Stimulated activated CD8-positive, alpha-beta memory T cell treated with anti-CD3 and anti-CD28 coated beads, Interleukin-2, amount 100 ng/mL, for 1 hour (primary cell): ENCODE measurements at places on chromosomes 16 and 17.

DNA sequence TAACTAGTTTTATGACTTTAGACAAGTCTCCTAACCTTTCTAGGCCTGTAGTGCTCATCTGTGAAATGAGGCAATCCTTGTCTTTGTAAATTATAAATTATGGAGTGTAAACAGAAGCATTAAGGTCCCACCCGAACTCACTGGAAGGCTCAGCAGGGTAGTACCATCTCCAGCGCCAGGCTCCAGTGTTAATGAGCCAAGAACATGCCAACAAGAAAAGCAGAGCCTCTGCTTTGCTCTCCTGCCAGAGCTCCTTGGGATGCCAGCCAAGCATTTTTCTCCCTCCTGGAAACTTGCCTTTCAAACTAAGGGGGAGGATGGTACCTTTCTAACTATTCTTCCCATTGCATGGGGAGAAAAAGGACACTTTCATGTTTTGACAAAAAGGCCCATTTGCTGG, 14.9 kb downstream of the LIMD2 start:
- DNase-seq = no peak

DNA sequence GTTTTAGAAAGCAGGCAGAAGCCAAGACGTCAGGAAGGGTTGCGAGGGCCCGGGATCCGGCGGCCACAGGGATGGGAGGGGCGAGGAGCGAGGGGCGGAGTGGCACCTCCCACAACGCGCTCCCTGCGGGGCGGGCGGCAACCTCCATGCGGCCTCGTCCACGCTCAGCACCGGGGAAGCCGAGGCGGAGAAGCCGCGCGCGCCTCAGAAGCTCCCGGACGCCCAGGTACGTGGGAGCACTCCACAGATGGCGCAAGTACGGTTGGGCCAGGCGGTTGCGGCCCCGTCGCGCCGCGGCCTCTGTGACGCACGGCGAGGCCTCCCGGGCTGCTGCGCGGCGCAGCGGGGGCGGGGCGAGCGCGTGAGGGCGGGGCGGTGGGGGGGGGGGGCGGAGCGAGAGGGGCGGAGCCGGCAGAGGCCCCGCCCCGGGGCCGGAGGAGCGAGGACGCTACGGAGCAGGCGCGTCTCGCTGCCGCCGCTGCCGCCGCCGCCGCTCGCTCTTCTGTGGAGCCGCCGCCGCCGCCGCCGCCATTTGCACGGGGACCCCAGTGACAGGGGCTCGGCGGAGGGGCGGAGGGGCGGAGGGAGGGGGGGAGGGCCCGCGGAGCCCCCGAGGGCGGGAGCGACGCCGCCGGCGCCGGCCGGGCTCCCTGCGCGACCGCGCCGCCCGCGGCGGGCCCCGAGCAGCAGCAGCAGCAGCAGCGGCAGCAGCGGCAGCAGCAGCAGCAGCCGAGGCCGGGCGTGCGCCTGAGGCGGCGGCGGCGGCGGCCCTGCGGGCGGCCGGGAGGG, at the start of gene TENT4B:
TSS of gene TENT4B (plus strand) at position 500 of the 789 bp plus-strand sequence. CDS start 316 bp downstream, outside the sequence.
- DNase-seq = peak; percentile 62

DNA sequence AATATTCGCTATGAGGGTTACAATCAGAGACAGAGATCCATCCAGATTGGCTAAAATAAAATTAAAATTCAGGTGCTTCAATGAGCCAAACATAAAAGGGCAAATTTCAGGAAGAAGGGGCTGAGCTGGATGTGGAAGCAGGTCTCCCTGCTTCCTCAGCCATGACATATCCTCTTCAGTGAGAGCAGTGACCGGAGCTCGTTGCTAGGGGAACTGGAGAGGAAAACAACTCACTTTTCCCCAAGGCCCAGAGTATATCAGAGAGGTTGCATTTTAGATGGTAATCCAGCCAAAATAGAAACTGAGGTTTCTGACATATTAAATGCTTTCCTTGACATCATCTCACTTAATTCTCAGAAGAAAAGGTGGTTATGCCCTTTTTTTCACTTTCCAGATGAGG, 503.5 kb downstream of the HS3ST4 start:
- no peak for DNase-seq

GRCh38 chr17:71200597-71200996, 920.2 kb upstream of the SOX9 start:
- no peak for DNase-seq

GRCh38 chr16:46687486-46687885, 1.5 kb downstream of the VPS35 start:
- no peak for DNase-seq

- no peak for DNase-seq
These were observed 13.5 kb downstream of the TMC6 start for GRCh38 chr17:78114831-78115723.

DNA sequence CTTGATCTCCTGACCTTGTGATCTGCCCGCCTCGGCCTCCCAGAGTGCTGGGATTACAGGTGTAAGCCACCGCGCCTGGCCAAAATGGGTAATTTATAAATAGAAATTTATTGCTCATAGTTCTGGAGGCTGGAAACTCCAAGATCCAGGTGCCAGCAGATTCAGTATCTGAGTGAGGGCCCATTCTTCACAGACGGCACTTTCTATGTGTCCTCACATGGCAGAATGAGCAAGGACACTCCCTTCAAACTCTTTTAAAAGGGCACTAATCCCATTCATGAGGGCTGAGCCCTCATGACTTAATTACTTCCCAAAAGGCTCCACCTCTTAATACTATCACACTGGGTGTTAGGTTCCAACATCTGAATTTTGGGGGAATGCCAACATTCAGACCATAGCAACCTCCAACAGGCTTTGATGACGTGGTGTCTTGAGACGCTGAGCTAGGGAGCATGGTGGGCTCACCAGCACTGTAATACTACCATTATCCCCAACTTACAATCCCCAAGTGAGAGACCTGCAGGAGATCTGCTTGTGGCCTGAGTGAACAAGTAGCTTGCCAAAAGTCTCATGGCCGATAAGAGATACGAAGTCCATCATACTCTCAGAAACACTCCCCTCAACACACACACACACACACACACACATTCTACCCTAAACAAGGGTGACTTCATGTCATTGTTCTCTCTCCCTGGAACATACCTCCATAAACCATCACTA, 8.5 kb downstream of the CMTM4 start:
- DNase-seq = no peak

DNA sequence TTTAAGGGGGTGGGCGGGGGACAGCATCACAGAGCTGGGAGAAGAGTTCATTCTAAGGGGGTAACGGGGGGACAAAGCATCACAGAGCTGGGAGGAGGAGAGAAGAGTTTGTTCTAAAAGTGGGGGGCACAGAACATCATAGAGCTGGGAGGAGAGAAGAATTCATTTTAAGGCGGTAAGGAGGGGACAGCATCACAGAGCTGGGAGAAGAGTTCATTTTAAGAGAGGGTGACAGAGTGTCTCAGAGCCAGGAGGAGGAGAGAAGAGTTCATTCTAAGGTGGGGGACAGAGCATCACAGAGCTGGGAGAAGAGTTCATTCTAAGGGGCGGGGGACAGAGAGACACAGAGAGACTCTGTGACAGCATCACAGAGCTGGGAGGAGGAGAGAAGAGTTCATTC, 27.8 kb downstream of the ENDOV start:
- no peak for DNase-seq
